Activated T-cell treated with anti-CD3 and anti-CD28 coated beads for 24 hours (primary cell): ENCODE measurements at places on chromosomes 3 and 15.

DNA sequence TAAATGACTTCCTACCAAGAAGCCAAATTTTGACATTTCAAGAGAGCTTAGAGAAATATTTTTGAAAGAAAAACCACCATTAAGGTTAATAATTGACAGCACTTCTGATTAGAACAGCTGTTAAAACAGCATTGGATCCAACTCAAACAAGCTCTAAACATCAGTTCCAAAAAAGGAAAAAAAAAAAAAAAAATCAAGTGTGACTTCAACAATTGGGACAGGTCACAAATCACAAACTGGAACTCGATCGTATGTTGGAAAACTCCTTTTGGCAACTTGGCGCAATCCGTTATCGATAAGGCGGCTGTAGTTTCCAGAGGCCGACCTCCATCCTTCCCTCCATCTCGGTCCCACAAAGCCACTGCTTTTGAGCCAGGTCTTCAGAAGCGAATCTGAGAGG lies 17.8 kb downstream of the TLE3 start:
- DNase-seq: no peak

GRCh38 chr3:33954956-33955355 lies 156.5 kb downstream of the PDCD6IP start:
- no peak for DNase-seq

DNA sequence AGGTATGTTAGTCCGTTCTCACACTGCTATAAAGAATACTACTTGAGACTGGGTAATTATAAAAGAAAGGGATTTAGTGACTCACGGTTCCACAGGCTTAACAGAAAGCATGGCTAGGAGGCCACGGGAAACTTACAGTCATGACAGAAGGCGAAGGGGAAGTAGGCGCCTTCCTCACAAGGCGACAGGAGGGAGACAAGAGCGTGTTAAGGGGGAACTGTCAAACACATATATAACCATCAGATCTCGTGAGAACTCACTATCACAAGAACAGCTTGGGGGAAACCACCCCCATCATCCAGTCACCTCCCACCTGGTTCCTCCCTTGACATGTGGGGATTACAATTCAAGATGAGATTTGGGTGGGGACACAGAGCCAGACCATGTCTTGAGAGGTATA lies 30.4 kb downstream of the SPRED1 start:
- no peak for DNase-seq

DNA sequence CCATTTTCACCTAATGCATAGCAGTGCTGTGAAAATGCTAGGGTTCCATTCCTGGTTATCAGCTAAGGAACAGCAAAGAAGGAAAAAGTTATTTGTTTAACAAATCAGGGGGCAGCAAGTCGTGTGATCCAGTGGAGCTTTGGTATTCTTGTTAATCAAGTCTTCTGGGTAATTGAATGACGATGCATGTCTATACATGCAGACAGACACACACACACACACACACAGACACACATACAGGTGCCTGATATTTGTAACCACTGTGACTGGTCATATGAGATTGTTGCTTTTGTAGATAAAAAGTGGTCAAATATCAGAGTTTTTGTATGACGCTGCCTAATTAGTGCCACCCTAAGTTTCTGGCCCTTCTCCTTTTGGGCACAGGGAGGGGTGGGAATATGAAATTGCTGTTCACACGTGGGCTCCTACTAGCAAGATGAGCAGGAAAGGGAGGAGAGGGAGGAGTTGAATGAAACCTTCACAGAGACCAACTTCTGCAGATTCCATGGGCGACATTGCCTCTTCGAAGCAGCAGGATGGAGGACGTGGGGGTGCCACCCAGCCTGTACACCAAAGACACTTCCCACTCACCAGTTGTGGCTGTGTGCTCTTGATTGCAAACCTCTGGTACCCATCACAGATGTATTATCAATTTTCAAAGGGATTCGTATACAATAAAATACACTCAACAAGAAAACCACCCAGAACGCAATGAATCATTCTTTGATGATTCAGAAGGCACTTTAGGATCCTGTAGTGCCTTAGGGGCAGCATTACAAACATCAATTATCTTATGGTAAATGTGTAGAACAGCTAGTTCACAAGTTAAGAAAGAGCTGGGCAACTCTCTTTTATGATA lies 281.9 kb upstream of the ICE2 start:
- DNase-seq: no peak

DNA sequence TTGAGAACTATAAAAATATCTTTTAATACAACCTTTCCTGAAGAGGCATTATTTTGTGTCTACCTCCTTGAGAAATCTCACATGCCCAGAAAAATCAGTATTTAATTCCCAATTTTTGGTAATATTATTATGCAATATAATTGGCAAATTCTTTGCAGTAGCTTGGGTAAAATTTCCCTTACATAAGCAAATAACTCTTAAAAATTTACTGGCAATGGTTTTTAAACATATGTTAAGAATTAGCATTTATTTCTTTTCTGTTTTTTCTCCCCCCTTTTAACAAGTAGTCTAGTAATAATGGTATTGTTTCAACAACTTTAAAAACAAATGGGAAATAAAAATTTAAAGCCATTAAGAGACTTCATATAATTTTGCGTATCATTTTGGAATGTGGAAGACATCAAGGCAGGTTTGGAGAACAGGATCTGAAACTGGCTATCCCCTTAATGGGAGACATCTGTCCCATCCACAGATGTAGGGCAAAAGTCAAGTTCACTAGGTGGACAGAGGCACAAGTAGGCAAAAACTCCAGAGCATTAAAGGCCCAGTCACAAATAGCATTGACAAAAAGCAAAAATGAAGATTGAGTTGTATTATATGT lies 89.6 kb upstream of the AADACL2 start:
- no peak for DNase-seq

- no peak for DNase-seq
Observed at GRCh38 chr15:44028349-44028748, 166.7 kb downstream of the FRMD5 start.

DNA sequence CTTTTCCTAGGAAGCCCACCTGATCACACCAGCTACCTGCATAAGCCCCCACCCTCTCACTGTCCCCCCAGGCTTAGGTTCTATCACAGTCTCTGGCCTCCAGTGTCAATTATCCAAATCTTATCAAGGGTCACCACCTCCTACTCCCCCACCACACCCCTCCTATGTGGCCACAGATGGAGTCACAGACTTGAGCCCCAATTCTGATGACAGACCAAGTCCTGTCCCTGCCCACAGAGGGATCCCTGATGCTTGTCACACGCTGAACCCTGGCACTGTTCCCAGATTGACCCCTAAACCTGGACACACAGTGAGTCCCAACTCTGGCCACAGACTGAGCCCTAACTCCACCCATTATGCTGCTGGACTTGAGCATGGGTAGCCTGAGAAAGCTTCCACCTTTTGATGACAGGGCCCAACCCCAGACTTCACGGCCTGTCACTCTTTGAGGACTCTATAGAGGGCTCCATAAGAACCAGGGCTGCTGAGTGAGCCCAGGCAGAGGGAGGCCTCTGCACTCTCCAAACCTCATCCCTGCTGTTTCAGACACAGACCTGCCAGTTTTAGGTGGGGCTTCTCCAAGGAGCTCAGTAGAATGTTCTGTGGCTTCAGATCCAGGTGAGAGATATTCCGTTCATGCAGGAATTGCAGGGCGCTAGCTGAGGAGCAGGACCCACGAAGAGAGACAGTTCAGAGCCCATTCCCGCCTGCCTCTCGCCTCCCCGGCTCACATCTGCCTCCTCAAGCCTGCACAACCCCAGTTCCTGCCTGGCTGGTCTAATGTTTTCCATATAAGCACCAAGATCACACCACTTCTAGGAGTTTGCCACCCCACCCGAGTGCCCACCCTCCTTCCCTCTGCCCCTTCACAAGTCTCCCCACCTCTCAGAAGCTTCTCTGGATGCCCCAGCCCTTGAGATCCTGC lies 1.8 kb downstream of the ULK3 start:
- DNase-seq: no peak

- no peak for DNase-seq
Observed at GRCh38 chr3:36303286-36303685, 77.0 kb upstream of the STAC start.

DNA sequence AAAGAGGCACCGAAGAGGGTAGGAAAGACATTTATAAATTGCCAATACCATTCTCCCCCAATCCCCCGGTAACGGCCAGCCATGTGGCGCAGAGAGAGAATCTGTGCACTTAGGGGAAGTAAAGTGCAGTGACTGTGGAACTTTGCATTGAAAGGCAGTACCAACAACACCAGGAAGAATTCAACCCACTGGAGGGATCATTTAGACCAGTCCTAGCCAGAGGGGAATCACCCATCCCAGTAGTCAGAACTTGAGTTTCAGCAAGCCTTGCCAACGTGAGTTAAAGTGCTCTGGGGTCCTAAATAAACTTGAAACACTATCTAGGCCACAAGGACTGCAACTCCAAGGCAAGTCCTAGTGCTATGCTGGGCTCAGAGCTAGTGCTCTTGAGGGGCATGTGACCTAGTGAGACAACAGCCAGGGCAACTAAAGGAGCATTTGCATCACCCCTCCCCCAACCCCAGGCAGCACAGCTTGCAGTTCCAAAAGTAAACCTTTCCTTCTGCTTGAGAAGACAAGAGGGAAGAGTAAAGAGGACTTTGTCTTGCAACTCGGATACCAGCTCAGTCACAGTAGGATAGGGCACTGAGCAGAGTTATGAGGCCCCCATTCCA lies 15.0 kb downstream of the CEP70 start:
- no peak for DNase-seq

- DNase-seq: no peak
Observed at GRCh38 chr3:54071601-54072000, 50.8 kb upstream of the CACNA2D3 start.

DNA sequence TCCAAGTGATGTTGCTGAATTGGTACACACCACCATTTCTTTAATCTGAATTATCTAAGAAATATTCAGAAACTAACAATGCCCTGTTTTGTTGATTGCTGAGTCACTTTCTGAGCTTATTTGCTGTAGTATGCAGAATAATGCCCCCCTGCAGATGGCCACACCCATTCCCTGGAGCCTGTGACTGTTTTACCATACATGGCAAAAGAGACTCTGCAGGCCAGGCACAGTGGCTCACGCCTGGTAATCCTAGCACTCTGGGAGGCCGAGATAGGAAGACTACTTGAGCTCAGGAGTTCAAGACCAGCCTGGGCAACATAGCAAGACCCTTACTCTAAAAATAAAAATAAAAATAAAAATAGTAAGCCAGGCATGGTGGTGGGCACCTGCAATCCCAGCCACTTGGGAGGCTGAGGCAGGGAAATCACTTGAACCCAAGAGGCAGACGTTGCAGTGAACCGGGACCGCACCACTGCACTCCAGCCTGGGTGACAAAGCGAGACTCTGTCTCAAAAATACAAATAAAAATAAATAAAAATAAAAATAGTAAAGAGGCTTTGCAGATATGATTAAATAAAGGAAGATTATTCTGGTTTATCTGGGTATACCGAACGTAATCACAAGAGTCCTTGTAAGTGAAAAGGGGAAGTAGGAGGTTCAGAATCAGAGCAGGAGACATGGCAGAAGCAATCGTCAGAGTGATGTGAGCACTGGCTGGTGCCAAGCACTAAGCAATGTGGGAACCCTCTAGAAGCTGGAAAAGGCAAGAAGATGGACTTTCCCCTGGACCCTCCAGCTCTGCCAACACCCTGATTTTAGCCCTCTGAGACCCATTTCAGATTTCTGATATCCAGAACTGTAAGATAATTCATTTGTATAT lies 19.0 kb downstream of the PCYT1A start:
- DNase-seq: no peak

DNA sequence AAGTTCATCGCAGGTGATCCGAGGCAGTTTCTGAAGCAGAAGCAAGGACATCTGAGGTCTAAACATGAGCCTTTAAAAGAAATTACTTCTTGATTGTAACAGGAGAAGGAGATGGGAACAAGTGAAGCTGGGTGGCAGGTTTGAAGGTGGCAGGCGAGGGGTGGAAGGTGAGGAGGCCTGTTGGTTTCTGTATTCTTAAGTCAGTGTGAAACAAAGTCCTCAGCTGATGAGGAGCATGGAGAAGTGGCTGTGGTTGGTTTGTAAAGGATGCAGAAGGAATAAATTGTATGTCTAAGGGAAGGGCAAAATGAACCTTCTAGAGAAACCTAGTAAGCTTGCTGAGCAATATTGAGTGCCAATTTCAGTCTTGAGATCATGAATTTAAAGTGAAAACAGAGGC lies 298.8 kb downstream of the CHST2 start:
- no peak for DNase-seq

DNA sequence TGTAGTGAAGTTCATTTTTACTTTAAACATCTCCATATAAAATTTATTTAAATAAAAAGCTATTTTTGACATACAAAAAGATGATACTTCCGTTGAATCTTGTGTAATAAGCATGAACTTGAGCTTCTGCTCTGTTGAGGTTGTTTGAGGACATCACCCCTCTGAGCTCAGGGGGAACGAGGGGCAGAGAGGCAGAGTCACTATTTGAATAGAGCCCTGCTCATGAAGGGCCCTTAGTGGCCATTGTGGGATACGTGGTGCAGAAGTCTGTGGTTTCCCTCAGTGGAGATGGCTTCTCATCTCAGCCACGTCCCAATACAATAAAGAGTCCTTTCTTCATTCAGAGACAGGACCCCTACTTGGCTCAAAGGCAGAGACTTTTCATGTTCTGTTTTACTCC lies 10.6 kb downstream of the CEMIP start:
- DNase-seq: no peak

GRCh38 chr3:50263478-50264382 lies 5.2 kb upstream of the SEMA3B start:
- no peak for DNase-seq

GRCh38 chr15:20358066-20358778 lies 183.4 kb downstream of the GOLGA6L6 start:
- no peak for DNase-seq

DNA sequence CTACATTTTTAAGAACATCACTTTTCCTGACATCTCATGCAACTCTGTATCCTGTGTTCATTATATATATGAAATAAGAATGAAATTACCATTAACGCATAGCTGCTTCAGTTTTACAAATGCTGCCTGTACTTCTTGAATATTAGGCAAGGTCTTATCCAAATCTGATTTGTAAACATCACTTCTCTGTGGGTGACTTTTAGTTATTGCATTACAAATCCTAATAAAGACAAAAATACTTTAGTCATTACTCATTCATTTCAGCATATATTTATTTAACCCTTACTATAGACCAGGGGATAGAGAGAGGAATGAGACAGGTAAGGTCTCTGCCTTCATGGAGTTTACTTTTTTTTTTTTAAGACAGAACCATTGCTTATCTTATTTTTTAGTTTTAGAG lies 36.8 kb downstream of the MTMR10 start:
- no peak for DNase-seq

DNA sequence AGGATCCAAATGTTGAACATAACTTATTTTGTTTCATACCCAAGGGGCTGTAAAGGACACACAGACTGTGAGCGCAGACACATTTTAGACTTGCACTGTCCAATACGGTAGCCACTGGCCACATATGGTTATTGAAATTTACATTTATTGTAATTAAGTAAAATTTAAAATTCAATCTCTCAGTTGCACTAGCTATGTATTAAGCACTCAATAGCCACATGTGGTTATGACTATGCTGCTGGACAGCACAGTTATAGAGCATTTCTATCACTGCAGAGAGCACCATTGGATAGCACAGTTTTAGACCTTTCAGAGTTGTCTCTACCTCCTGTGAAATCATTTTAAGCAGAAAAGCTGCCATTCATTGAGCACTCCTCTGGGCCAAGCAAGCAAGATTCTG lies 204.3 kb downstream of the ADAMTS9 start:
- no peak for DNase-seq
